ENCODE measurements at places on chromosomes 5 and 9.

DNA sequence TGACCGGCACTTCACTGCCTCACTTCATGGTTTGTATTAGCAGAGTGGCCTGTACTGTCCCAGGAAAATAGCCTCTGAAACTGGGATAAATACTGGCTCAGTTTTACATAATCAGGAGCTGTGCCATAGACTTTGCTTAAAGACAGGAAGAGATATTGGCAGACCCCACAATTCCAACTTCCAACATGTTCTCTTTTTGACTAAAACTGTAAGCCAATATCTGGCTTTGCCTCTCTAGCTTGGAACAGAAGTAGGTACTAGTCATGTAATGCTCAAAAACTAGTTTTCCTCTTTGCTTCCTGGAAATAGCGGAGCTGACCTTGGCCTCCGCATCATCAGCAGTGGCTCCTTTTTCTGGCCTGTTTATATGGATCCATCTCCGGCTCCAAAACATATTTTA lies 276.9 kb downstream of the CDH9 start:
- no peak for DNase-seq

DNA sequence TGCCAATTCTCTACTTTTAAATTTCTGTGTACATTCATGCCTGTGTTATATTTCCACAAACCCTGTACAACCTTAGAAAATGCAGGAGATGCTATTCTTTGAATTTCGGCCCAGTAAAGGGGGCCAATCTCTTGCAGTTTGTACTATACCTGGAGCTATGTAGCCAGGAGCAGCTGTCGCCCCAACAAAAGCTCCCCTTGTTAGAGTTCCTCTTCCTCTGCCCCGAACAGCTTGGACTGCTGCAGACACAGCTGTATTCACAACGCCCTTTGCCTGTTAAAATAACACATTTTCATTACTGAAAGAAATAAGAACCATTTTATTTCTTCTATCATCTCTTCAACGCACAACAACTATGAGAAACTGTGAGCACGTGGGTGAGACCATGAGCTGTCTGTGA lies 99.2 kb downstream of the GPR21 start:
- no peak for DNase-seq

- no peak for DNase-seq
Measured at GRCh38 chr9:129406278-129407225, 214.3 kb downstream of the C9orf50 start.

GRCh38 chr5:4857761-4858160 lies 282.4 kb upstream of the ADAMTS16 start:
- no peak for DNase-seq

GRCh38 chr5:23316060-23316591 lies 191.3 kb upstream of the PRDM9 start:
- no peak for DNase-seq

- no peak for DNase-seq
Measured at GRCh38 chr5:181086026-181086883, 44.7 kb downstream of the OR2V1 start.

GRCh38 chr9:123860603-123861002 lies 69.3 kb downstream of the DENND1A start:
- DNase-seq: no peak

- DNase-seq: no peak
Measured at GRCh38 chr5:170562166-170562874, 58.5 kb downstream of the KCNIP1 start.

GRCh38 chr9:124665391-124666058 lies 105.6 kb downstream of the NR6A1 start:
- no peak for DNase-seq

- no peak for DNase-seq
Measured at GRCh38 chr5:37789991-37790390, 49.9 kb downstream of the GDNF start.

DNA sequence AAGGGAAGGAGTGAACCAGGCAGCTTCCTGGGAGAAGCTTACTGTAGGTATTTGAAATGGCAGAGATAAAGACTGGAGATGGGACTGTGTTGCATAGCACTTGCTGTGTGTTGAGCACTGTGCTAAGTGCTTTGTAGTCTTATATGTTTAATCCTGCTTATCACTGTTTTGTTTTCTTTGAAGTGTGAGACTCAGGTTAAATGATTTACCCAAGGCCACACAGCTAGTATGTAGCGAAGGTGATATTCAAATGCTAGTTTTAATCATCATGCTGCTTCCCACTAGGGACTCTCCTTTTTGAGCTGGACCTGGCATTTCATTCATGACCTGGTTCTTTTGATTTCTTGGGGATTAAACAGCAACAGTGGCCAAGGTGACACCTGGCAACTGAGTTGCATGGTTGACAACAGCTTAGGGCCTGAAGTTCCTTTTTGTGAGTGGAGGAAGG lies 35.3 kb upstream of the SPRY4 start:
- no peak for DNase-seq

- DNase-seq: no peak
Measured at GRCh38 chr5:132445930-132446329, 44.6 kb downstream of the IRF1 start.

- DNase-seq: no peak
Measured at GRCh38 chr5:139065306-139065705, 132.9 kb downstream of the SIL1 start.

DNA sequence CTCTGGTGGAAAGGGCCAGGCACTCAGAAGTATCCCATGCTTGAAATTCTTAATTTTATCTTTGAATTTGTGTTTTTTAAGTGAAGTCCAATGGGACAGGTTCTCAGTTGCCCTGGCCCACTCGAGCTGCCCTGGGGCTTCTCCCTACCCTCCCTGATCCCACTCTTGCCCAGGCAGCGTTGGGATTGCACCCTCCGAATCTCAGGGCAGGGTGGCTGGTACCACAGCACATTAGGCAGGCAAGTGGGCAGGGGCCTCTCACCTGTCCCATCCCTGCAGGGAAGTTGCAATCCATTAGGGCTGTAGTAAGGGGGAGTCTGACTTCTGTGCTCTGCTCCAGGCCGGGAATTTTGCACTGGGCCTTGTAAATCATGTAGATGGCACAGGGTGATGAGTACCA lies 2.7 kb downstream of the RUFY1 start:
- DNase-seq: no peak

DNA sequence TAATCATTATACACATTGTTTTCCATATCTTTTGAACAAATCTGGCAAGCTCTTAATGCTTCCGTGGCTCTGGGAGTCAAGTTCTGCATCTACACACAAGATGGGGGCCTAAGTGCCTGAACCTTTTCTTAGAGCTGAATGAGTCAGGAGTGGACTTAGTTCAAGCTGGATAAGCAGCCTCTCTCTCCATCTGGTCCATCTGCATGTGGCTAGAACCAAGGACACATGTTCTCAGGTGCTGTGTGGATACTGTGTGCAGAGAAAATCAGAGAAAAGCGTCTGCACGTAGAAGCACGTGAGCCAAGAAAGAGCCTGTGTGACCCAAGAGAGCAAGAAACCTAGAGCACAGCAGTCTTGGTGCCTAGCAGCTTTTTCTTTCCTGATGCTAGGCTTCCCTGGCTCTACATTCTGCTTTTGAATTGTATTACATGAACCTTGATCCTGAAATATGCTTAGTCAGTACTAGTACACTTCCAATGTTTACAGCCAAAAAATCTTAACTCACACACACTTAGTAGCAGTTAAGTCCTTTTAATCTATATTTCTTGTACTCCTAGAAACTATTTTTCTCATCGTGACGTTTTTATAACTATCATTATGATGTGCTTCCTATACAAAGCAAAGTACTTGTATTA lies 1798.9 kb downstream of the MAT2B start:
- no peak for DNase-seq

DNA sequence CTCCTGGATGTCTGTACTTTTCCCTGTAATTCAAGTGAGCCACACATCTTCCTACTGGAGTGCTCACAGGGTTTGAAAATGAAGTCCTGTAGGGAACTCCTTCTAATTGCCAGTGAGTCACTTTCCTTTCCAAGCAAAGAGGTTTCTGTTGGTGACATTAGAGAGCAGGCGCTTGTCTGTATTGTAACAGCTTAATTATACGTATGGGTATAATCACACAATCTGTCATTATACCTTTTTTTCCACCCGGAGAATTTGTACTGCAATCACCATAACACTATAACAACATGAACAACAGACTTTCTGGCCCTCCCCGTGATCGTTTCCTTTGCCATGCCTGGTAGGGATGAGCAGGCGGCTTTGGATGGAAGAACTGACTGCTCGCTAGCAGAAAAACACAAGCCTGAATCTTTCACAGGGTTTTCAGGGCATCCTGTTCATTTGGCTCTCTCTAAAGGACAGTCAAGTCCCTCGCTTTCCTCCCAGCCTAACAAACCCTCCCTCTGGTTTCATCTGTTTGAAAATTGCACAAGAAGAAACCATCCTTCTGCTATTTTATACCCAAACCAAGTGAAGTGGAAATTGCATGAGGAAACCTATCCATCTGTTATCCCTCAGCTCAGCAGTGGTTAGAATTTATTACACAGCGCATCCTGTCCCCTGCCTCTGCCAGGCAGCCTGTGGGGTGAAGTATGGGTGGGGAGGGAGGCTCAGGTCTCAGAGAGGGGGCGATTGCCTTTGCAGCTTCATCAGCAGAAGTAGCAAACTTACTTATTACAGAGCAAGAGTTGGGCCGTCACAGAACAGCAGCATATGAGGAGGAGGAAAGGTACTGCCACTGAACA lies 307.0 kb upstream of the TLE4 start:
- DNase-seq: no peak
